ENCODE measurements at places on chromosomes 7 and 10.

DNA sequence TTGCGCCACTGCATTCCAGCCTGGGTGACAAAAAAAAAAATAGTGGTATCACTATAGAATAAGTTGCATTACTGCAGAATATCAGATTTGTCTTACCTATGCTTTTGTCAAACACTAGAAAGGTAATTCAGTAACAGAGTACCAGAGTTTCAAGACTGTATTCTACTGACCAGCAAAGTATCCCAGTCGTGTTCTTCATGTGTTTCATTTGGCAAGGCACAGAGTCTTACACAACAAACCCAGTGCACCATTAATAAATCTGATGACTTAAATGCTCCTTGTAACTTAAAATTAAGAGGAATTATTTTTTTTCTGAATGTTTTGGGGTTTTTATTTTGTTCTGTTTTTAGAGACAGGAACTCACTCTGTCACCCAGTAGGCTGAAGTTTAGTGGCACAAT is 34.4 kb upstream of the PBLD start:
- no peak for DNase-seq

GRCh38 chr10:110312206-110312605 is 7.5 kb upstream of the SMNDC1 start:
- no peak for DNase-seq

DNA sequence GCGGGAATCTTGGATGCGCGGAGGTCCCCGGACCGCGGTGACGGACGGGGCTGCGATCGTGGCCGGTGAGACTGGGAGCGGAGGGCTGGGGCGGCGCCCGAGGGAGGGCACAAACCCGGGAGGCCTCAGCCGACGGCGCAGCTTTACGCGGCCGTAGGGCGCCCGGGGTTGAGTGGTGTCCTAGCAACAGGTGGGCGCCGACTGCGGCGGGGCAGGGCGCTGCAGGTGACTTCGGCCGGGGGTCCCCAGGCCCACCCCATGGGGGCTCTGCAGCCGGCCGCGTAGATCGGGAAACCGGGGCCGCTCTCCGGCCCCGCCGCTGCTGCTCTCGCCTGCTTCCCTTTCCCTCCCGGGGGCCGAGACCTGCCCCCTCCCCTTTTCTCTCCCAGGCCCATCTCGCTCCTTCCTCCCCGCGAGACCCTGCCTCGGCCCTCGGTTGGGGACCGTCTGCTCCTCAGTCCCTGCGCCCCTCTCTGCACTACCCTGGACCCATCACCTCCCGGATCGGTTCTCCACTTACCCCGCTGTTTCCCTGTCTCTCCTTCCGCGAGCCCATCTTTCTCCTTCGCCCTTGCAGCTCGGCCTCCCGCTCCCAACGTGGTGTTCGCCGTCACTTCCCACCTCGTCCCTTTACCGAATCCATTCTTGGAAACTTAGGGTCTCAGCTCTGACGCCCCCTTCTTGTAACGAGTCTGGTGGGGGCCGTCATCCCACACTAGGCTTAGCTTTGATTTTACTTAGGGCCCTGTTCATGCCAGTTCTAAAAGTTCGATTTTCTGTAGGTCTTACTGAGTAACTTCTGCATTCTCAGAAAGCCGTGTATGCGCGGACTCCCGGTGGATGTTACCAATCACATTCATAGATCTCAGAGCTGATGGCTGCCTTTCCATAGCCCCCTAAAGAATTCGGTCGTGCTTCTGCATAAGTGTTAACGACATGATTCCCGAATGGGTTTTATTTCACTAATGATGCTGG is 18.5 kb upstream of the ACBD5 start:
- peak; percentile 0 for DNase-seq

DNA sequence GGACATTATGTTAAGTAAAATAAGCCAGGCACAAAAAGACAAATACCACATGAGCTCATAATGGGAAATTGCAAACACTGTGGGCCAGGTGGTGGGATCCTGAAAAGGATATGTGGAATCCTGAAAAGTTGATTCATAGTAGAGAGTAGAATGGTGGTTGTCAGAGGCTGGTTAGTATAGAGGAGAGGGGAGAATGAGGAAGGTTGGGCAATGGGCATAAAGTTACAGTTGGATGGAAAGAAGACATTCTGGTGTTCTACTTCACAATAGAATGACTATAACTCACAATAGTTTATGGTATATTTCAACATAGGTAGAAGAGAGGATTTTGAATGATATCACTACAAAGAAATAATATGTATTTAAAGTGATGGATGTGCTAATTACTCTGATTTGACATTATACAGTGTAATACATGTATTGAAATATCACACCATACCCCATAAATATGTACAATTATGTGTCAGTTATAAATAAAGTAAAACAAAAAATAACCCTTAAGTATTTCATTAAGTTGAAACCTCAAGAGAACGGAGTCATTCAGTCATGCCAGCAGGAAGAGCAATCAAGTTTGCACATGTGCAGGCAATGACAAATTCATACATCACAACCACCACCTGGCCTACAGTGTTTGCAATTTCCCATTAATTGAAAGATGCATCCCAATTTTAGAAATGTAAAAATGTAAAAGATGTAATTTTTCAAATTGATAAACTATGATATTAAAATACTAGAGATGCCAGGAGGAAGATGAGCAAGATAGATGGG is 156.7 kb downstream of the MAGI2 start:
- no peak for DNase-seq

DNA sequence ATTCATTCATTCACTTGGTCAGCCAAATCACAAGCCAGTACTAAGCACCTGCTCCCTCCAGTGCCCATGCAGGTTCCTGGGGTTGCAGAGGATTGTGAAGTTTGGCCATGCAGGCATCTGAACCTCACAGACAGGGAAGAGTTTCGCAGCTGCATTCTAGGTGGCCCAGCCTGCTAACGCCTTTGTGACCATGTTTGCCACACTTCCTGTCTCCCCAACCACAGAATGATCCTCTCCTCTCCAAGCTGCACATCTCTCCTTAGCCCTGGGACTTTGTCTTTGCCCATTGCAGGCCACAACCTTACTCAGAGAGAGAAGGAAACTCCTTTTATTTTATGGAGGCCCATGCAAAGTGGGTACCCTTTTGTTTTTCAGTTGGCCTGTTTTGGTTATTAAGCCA is 31.8 kb downstream of the EPDR1 start:
- DNase-seq: no peak

GRCh38 chr10:130429809-130430208 is 293.6 kb downstream of the GLRX3 start:
- DNase-seq: no peak

DNA sequence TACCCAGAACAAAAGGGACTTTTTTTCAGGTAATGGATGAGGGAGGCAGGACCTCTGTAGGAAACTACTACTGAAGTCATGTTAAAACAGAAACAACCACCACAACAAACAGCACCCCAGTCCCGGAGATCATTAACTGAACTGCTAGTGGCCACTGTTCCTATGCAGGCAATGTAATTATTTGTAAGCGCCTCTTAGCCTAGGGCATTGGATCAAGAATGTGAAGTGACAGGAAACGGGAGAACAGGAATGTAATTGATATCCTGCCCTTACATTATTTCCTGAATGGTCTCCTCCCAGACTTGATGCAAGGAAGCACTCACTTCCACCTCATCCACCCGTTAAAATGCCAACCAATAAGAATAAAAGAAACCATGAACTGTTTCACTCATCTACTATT is 16.7 kb upstream of the GAD2 start:
- no peak for DNase-seq

GRCh38 chr10:47165711-47166404 is 134.1 kb upstream of the GDF10 start:
- no peak for DNase-seq

GRCh38 chr10:132908621-132909295 is 33.6 kb downstream of the CFAP46 start:
- no peak for DNase-seq

- no peak for DNase-seq
Observed at GRCh38 chr7:17099083-17099973, 199.1 kb upstream of the AHR start.

- no peak for DNase-seq
Observed at GRCh38 chr7:155259866-155260497, 37.7 kb upstream of the INSIG1 start.

Measured in NCI-H1930 (cell line).